ENCODE measurements at places on chromosomes 1 and 21.

DNA sequence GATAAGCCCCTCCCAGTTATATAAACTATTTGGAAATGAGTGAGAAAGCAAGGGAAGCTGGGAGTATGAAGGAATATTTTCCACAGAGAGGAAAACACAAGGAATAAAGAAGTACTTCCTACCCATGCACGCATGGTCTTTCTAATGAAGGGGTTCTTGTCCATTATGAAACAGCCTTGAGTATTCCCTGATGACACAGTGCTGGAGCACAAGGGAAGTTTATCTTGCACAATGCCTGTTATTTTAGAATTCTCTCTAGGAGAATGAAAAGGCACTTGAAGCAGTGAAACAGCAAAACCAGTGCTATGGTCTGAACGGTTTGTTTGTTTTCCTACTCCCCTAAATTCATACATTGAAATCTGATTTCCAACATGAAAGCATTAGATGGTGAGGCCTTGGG, 38.6 kb upstream of the ADAMTS1 start:
- DNase-seq, result no peak

- no peak for DNase-seq
Measured at GRCh38 chr1:116569381-116569670, 1.5 kb downstream of the CD58 start.

DNA sequence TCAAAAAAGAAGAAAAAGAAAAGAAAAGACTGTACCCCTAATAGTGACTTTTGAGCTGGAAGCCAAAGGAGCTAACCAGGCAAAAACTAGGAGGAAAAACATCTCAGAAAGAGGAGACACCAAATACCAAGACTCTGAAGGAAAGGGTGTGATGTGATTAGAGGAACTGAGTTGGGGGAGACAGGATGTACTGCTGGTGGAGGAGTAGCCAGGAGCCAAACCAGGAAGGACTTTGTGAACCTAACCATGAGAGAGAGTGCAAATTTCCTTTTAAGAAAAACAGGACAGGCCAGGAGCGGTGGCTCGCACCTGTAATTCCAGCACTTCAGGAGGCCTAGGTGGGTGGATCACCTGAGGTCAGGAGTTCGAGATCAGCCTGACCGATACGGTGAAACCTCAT, 4.1 kb upstream of the RBP7 start:
- DNase-seq, result no peak

DNA sequence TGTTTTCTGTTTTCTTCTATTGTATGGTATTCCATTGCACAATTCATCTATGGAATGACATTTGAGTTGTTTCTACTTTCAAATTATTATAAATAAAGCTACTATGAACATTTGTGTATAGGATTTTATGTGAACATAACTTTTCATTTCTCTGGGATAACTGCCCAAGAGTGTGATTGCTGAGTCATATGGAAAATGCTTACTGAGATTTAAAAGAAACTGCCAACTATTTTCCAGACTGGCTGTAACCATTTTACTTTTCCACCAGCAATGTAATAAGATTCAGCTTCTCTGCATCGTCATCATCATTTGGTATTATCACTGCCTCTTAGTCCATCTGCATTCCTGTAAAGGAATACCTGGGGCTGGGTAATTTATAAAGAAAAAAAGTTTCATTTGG, 779.6 kb upstream of the PRMT6 start:
- DNase-seq, result no peak

DNA sequence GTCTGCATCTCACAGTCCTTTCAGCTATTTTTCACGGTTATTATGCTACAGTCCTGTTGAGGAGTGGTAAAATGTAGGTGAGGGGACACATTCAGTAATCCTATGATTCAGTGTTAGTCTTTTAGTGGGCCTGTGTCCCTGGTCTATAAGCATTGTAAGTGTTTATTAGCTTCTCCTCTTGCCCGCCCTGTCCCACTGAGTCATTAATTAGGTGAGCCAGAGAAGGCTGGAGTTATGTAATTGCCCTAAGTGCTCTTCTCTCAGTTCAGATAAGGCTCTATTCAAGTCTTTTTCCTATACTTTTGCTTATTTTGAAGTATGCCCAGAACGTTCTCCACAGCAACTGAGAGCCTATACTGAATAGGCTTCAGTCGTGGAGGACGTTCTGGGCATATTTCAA, 76.3 kb upstream of the ZRANB2 start:
- no peak for DNase-seq

- DNase-seq, result no peak
Measured at GRCh38 chr1:232949636-232950196, 695 bp upstream of the NTPCR start.

DNA sequence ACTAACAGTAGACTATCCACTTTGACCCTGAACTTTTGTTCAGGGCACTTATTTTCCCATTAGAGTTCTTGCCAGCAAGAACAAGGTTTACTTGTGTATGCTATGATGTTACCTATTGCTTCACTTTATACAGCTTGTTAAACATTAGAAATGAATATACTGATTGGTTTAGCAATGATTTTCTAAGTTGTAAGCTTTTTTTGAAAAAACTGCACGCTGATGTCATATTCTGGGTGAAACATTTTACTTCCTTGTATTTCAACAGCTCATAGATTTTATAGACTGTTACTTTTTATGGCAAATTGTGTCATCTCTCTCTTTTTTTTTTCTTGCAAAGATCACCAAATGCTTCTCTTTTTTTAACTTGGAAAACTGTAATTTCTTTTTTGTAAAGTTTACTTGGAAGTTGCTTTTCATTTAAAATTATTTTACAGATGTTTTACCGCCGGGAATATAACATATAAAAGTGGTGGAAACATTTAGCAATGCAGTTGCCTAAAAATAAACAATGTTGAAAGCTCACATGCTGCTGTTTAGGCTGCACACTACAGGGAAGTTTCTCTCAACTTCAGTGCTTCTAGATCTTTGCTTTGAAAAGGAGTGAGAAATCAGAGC, 215.3 kb upstream of the NFIA start:
- DNase-seq, result no peak

DNA sequence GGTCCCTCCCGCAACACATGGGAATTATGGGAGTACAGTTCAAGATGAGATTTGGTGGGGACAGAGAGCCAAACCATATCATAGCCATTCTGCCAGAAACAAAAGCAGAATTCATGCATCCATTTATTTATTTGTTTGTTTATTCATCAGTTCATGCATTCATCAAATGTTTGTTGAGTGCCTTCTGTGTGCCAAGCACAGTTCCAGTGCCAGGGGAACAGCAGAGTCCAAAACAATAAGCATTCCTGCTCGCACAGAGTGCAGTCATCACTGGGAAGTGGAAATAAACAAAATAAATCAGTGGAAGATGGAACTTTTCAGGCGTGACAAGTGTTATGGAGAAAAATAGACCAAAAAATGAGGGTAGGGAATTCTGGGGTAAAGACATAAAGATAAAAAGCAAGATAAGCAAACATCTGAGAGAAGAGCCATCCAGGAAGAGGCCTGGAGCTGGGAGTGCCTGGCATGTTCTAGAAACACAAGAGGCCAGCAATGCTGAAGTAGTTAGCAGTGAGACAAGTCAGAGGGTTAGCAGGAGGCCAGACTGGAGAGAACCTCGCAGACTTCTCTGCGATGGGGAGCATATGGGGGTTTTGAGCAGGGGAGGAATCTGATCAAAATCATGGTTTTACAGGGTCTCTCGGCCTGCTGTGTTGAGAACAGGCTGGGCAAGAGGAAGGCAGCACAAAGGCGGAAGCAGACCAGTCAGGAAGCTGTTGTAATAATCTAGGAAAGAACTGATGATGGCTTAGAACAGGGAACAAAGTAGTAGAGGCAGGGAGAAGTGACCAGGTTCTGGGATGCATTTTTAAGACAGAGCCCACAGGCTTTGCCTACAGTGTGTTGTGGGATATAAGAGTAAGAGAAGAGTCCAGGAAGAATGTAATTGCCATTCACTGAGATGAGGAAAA, 113.2 kb downstream of the GLUL start:
- no peak for DNase-seq

DNA sequence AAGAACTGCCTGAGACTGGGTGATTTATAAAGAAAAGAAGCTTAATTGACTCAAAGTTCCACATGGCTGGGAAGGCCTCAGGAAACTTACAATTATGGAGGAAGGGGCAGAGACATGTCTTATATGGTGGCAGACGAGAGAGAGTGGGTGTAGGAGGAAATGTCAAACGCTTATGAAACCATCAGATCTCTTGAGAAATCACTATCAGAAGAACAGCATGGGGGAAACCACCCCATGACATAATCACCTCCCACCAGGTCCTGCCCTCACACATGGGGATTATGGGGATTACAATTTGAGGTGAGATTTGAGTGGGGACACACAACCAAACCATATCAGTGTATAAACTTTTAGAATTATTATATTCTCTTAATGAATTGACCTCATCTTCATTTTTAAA, 335.9 kb upstream of the DPYD start:
- no peak for DNase-seq

DNA sequence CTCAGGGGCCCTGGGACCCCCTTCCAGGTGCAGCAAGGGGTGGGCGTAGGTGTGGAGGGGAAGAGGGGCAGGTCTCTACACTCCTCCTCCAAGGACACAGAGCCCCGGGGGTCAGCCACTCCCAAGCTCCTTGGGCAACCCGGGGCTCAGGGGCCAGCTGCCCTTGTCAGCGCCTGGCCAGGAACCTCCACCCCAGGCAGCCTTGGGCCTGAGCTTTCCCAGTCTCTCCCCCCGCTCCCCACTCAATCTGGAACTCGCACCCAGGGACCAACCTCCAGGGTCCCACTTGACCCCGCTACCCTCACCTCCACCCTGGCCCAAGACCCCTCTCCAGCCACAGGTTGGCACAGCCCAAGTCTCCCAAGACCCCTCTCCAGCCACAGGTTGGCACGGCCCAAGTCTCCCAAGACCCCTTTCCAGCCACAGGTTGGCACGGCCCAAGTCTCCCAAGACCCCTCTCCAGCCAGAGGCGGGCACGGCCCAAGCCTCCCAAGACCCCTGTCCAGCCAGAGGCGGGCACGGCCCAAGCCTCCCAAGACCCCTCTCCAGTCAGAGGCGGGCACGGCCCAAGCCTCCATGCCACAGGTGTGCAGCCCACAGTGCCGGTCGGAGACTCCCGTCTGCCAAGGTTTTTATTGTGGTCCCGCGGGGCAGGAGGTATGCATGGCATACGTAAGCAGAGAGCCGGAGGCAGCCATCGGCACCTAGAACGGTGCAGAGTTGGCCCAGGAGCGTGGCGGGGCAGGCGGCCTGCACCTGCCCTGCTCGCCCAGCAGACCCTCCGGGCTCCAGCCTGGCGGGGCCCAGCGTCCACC, 3.0 kb downstream of the TNFRSF4 start:
- no peak for DNase-seq

DNA sequence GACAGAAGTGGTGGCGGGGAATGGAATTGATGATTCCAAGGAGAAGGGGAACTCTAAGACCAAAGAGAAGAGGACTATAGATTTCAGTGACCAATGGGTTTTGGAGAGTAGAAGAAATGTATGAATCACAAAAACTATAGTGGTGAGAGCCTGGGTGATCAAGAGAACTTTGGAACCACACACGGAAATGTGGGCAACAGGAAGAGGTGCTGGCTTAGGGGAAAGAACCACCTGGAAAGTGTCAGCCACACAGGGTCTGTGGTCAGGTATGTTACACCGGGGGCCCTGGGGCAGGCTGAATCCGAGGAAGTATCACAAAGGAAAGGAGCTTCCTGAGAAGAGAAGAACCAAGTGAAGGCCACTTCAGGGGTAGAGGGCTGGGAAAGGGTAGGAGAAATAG, 11.5 kb upstream of the CHIA start:
- no peak for DNase-seq
